ENCODE measurements at places on chromosomes 6 and 20. TPM values are rescaled to one million over a fixed set of nuclear protein-coding genes. Genes with fewer than 3 reads are reported as not detected.

TRIM15 gene
- not detected for total RNA-seq

DNA sequence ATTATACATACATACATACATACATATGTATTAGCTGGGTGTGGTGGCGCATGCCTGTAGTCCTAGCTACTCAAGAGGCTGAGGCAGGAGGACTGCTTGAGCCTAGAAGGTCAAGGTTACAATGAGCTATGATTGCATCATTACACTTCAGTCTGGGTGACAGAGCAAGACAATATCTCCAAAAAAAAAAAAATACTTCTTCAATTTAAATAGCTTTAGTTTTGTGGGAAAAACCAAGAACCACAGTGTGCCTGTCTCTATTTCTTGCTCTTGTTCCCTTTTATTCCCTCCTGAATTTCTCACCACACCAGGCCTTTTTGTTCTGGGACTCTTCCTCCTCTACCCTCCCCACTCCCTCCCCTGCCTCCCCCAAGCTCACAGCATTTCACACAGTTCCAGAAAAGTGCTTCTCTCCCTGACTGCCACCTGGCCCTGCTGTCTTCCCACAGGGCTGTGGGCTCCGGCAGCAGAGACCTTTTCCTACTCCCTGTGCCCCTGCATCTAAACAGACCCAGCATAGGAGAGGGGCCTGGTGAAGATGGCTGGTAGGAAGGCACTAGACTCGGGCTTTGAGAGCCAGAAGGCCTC is 1.3 kb downstream of the C20orf203 start:
- no peak for DNase-seq
- H3K27ac ChIP-seq, result peak overlapping the region; percentile 80
- H3K36me3 ChIP-seq, result no peaks in the 10 kb centered on the region
- no peaks in the 10 kb centered on the region for H3K27me3 ChIP-seq

GRCh38 chr6:99822741-99823512 is 171.1 kb downstream of the MCHR2 start:
- peaks cover 23% of the 10 kb centered on the region for H3K27me3 ChIP-seq
- no peak for DNase-seq
- H3K4me3 ChIP-seq, result no peak overlapping the region
- H3K36me3 ChIP-seq, result no peaks in the 10 kb centered on the region
- no peak overlapping the region for H3K27ac ChIP-seq

TNF gene
- total RNA-seq, result 135 TPM

DNA sequence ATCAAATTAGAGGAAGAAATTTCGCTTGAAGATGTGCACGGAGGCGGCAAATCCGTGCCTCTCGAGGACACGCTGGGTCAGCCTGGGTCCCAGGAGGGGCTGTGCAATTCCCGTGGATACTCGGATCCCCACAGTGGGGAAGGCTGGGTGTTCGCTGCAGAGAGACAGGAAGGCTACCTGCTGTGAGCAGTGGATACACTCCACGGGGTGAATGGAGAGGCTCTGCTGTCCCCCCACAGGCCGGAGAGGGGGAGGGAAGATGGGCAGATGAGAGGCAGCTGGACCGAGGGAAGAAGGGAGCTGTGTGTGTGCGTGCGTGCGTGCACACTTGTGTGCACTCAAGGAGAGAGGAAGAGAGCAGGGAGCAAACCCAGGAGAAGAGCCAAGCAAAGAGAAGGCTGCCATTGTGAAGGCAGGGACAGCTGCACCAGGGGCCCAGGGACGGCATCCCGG is 57.3 kb downstream of the SULF2 start:
- H3K36me3 ChIP-seq, result no peaks in the 10 kb centered on the region
- peak overlapping the region; percentile 88 for H3K27ac ChIP-seq
- peak overlapping the region; percentile 80 for H3K4me3 ChIP-seq

DNA sequence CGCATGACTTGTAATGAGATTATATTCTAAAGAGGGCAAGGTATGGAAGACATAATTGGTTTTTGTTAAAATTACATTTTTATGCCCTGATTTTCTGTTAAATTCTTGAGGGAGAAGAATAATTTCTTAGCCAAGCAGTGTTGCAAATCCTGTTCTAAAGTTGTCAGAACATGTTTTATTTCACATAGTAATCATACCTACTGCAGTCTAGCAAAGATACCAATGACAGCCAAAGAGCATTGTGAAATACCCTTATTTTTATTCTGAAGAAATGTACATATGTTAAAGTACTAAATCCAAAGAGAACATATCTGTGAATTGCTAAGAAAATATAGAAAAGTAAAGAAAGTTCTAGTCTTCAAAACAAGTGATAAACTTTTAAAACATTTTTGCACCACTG is 39.6 kb upstream of the SMIM8 start:
- no peak for DNase-seq
- H3K4me3 ChIP-seq, result no peak overlapping the region
- peaks cover 10% of the 10 kb centered on the region for H3K27me3 ChIP-seq
- H3K36me3 ChIP-seq, result no peaks in the 10 kb centered on the region
- no peak overlapping the region for H3K27ac ChIP-seq

WFDC6 gene
- total RNA-seq, result not detected

- no peak overlapping the region for H3K4me3 ChIP-seq
- H3K36me3 ChIP-seq, result no peaks in the 10 kb centered on the region
- DNase-seq, result no peak
- no peaks in the 10 kb centered on the region for H3K4me1 ChIP-seq
- no peaks in the 10 kb centered on the region for H3K27me3 ChIP-seq
These were observed 395.4 kb upstream of the RGS17 start for GRCh38 chr6:153526479-153526878.

MTCH1 gene
- 128 TPM for total RNA-seq

- no peaks in the 10 kb centered on the region for H3K4me1 ChIP-seq
- DNase-seq, result no peak
- H3K27ac ChIP-seq, result no peak overlapping the region
- H3K4me3 ChIP-seq, result no peak overlapping the region
These were observed 194.6 kb upstream of the ARID1B start for GRCh38 chr6:156582509-156582992.

DNA sequence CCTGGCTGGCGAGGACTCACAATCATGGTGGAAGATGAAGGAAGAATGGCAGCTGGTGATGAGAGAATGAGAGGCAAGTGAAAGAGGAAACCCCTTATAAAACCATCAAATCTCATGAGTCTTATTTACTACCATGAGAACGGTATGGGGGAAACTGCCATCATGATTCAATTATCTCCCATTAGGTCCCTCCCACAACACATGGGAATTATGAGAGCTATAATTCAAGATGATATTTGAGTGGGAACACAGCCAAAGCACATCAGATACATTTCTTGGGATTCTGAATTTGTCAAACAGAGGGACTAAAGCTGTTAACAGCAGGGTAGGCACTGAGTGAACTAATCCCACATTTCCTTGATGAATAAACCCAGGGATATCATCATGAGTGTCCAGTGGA is 116.2 kb upstream of the PLCB4 start:
- no peaks in the 10 kb centered on the region for H3K36me3 ChIP-seq
- DNase-seq, result no peak
- H3K27ac ChIP-seq, result no peak overlapping the region
- no peaks in the 10 kb centered on the region for H3K4me1 ChIP-seq

DNA sequence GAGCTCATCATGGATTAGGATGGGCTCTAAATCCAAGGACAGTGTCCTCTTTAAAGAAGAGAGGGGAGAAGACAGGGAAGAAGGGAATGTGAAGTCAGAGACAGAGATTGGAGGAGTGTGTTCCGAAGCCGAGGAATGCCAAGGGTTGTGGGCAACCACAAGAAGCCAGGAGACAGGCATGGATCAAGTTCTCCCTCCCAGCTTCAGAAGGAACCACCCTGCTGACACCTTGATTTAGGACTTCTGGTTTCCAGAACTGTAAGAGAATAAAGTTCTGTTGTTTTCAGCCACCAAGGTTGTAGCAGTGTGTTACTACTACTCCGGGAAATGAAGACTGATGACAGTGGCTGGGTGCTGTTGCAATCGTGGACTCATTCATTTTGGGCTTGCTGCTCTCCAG is 120.1 kb downstream of the RPS12 start:
- no peak overlapping the region for H3K27ac ChIP-seq
- H3K4me3 ChIP-seq, result no peak overlapping the region
- H3K36me3 ChIP-seq, result no peaks in the 10 kb centered on the region
- DNase-seq, result no peak

TRDN gene
- total RNA-seq, result not detected

FGD2 gene
- 435 TPM for total RNA-seq

- no peak overlapping the region for H3K4me3 ChIP-seq
- DNase-seq, result no peak
- no peaks in the 10 kb centered on the region for H3K4me1 ChIP-seq
- peaks cover 76% of the 10 kb centered on the region for H3K27me3 ChIP-seq
These were observed 167.5 kb downstream of the GPX5 start for GRCh38 chr6:28693033-28693750.

DNA sequence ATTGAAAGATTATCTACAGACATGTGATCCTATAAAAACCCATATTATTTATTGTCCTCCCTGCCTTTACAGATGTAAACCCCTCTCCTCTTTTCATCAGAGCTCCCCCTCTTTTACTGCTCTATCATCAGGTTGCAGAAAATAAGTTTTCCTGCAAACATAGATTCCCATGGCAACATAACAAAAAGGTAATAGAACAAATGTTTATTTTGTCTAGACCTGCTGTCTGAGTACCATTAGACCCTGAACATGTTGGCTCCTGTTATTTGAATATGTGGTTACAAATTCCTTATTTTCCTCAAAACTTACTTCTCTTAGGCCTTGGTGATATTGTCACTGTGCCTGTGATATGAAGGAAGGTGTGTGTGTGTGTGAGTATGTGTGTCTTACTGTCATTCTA is 11.5 kb downstream of the MAPK14 start:
- peaks cover 8% of the 10 kb centered on the region for H3K36me3 ChIP-seq
- H3K4me1 ChIP-seq, result peaks cover 59% of the 10 kb centered on the region
- H3K4me3 ChIP-seq, result no peak overlapping the region

GRCh38 chr20:41998539-41999341 is 380.6 kb upstream of the CHD6 start:
- no peaks in the 10 kb centered on the region for H3K4me1 ChIP-seq
- H3K27ac ChIP-seq, result no peak overlapping the region
- H3K4me3 ChIP-seq, result no peak overlapping the region
- no peaks in the 10 kb centered on the region for H3K36me3 ChIP-seq

- no peak overlapping the region for H3K4me3 ChIP-seq
- no peak overlapping the region for H3K27ac ChIP-seq
- peaks cover 2% of the 10 kb centered on the region for H3K4me1 ChIP-seq
- no peaks in the 10 kb centered on the region for H3K36me3 ChIP-seq
These were observed 8.2 kb upstream of the SLC2A12 start for GRCh38 chr6:134060491-134061106.

NOX3 gene
- not detected for total RNA-seq

GRCh38 chr6:159282421-159282820 is 113.2 kb downstream of the FNDC1 start:
- no peak overlapping the region for H3K4me3 ChIP-seq
- no peak overlapping the region for H3K27ac ChIP-seq
- peaks cover under 1% of the 10 kb centered on the region for H3K27me3 ChIP-seq
- no peaks in the 10 kb centered on the region for H3K36me3 ChIP-seq
- H3K4me1 ChIP-seq, result no peaks in the 10 kb centered on the region

NFKBIE gene
- total RNA-seq, result 94.7 TPM

DNA sequence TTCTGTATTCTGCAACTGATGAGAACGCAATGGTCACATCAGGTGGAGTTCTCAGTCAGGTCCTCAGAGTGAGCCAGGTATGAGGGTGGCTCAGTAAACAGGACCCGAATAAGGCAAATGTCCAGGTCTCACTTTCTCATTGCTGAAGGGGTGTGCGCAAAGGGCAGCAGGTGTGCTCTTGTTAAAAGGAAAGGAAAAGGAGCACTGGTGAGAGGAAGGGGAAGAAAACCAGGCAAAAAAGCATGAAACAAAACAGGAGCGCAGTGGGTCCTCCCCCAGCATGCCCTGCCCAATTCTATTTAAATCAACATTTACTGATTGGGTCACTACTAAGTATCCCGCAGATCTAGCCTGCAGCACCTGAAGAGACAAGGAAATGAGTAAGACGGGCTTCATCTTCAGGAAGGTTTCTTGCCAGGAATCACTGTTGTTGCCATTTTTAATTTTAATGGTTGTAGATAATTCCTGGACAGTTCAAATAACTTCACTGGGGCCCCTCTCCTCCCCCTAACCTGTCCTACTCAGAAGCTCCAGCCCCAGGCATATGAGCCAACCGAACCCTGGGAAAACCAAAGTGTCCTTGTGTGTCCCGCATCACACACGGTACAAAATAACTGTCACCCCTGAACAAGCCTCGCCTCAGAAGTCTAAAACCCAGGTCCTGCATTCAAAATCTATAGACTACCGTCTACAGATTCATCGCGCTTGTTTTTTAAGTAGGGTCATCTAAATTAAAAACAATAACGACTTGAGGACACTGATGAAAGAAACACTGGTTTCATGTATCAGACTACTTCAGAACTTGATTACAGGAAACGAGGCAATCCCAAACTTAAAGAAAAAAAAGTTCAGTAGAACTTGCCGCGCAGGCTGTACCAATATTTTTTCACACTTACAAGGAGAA is 980 bp downstream of the MBOAT1 start:
- no peak for DNase-seq
- H3K27ac ChIP-seq, result peak overlapping the region; percentile 63
- H3K36me3 ChIP-seq, result peaks cover 2% of the 10 kb centered on the region

DNA sequence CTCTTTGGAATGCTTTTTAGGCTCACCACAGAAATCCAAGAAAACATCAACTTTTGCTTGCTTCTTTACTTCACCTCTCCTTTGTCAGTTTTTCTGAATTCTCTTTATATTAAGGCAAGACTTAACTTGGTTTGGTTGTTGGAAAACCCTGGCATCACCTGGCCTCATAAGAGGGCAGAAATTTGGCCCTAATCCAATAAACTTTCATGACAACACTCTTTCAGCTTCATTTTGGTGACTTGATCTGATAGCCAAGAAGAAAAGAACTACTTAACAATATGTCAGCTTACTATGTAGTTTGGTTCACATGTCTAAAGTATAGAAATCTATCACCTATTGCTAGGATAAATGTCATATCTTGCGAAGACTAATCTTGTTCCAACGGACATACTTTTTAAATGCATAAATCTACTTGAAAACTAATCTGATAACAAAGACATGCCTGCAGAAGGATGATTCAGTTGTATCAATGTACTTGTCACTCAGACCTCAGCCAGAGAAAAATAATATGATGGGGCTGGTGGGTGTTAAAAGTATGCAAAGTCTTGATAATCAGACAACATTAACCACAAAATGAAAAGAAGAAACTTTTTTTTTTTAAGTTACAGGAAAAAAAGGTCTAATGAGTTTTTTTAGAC is 19.3 kb upstream of the HBS1L start:
- no peak for DNase-seq
- H3K4me1 ChIP-seq, result no peaks in the 10 kb centered on the region
- no peak overlapping the region for H3K27ac ChIP-seq
- no peaks in the 10 kb centered on the region for H3K36me3 ChIP-seq

DNA sequence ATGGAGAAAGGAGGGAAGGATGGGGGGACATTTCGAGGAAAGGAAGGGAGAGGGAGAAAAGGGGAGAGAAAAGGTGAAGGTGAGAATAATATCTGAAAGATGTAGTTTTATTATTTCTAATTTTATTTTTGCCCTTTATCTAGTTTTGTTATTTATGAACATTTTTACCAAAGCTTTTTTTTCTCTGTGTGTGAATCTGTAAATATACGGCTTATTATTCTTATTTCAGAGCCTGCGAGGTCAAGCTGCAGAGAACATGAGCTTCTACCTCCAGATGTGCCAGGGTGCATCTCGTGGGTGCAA is 35.0 kb downstream of the HLA-A start:
- H3K4me3 ChIP-seq, result peak overlapping the region; percentile 91
- no peaks in the 10 kb centered on the region for H3K36me3 ChIP-seq
- H3K4me1 ChIP-seq, result peaks cover 29% of the 10 kb centered on the region
- H3K27ac ChIP-seq, result peak overlapping the region; percentile 5
- no peak for DNase-seq

- no peak for DNase-seq
- no peak overlapping the region for H3K4me3 ChIP-seq
- peaks cover 70% of the 10 kb centered on the region for H3K36me3 ChIP-seq
These were observed 20.6 kb downstream of the MANBAL start for GRCh38 chr20:37309936-37310590.

SLC4A11 gene
- 0.58 TPM for total RNA-seq

DOK5 gene
- not detected for total RNA-seq
